ENCODE measurements at places on chromosomes 1 and 21.

DNA sequence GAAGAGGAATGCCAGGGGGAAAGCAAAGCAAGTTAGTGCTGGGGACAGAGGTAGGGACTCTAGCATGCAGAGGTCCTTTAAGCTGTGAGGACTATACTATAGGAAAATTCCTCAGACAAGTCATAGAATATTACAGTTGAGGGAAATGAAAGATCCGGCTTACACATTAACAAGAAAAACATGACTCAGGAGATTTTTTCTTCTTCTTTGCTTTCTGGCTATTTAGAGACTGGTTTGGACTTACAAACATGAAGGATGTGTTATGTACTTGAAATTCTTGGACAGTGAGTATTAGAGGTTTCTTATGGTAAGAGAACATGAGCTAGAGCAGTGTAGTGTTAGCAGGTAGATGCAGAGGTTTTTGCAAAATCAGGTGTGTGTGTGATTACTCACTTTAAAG is 24.9 kb downstream of the USP25 start:
- no peak for DNase-seq

GRCh38 chr1:180837020-180837419 is 75.7 kb upstream of the KIAA1614 start:
- DNase-seq: no peak

DNA sequence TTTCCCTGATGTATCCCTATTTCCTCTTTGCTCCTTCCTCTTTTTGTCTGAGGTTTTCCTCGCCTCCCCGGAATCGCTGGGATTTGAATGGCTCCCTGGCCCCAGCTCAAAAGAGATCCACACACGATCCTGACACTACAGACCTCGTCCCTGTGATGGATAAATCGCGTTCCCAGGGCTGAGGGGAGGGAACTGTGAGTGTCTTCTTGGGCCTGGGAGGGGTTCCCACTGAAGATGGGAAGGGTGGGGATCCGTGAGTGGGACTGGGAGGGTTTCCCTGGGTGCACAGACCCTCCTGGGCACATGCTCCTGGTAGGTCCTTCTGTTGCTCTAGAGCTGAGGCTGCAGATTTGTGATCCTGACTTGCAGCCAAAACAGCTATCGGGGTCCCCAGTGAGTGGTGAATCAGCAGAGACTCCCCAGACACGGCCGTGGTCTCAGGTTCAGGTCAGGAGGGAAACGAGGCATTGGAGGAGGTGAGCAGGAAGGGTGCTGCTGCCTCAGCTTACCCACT is 591.0 kb downstream of the PTPRU start:
- DNase-seq: no peak

GRCh38 chr1:76048219-76048618 is 26.3 kb upstream of the ST6GALNAC3 start:
- no peak for DNase-seq

DNA sequence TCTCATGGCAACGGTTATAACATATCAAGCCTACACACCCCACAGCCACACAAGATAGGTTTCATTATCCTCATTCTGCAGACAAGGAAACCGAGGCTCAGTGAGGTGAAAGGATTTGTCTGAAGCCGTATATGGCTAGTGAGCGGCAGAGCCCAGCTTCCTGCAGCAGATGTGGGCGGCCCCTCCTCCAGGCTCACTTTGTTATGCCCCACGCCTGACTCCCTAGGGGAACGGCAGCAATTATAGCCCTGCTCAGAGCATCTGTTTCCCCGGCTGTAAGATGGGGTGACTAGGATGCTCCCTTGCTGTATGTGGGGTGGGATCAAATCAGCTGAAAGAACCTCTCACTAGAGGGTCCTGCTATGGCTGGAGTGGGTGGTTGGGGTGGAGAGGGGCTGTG is 22.1 kb downstream of the GRHL3 start:
- no peak for DNase-seq

DNA sequence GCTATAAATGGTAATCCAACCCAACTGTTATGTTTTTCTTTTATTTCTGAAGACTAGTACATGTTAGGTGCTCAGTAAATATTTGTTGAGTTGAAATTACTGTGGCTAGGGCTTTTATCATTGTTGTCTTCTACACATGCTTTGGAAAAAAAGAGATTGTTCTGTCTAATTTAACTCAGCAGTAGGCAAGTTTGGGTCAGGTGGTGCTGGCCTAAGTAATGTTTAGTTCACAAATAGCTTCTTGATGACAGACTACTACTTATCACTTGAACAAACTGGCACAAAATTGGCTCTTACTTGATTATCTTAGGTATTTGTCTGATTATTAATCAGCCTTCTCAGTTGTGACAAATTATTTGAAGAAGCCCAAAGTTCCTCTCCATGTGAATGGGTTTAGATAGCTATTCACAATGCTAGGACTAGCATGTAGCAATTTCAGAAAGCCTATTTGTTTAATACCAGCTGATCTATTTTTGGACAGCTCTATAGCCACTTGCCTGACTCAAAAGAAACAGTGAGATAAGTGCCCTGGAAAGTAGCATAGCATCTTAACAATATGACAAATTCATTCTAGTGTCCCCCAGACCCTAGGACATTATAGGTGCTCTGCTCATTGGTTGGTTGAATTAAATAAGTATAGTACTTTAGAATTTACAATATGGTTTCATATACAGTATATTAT is 32.6 kb downstream of the TMEM200B start:
- DNase-seq: no peak

DNA sequence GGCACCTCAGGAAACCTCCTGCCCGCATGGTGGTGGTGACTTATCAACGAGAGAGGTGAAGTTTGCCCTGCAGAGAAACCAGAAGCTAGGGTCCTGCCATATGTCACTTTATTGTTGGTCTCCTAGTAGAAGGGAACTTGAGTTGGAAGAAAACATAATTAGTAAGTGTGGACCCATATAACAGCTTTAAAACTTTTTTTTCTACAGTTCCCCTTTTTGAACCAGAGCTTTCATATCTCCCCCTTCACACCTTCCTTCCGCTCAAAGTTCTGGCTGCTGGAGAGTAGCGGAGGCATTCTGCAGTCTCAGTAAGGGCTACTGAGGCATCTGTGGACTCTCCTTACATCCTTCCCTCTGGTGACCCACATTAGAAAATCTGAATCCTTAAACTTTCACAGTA is 48.9 kb downstream of the PHC2 start:
- no peak for DNase-seq

GRCh38 chr21:45316871-45317397 is 29.2 kb upstream of the POFUT2 start:
- peak; percentile 19 for DNase-seq

DNA sequence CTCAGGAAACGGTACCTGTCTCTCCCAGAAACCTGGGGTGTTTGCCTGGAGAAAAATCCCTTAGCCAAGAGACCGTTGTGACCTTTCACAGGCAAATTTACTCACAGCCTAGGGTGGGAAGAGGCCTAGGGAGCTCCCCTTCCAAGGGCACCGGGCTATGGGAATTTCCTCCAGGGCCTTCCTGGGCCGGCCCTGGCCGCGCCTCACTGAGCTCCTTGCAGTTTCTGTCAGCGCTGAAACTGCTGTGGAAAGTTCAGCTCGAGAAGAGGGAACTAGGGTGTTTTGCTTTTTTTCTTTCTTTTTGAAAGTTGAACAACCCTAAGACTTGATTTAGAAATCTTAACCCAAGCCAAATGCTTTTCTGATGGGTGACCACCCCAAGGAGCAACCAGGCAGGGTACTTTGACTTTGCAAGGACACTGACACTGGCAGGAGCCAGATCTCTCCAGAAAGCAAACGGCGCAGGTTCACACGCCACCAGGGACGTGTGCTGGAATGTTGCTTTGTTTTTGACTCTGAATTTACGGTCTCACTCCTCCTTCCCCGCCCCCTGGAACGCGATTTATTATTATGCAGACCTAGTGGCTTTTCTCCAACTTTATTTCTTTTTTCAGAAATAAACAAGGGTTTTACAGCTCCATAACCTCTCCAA is 229.6 kb upstream of the JUN start:
- peak; percentile 47 for DNase-seq

GRCh38 chr1:84398175-84399155 is at the start of gene DNASE2B:
DNASE2B (plus strand) TSS chr1:84398484; CDS start chr1:84398565, 81 bp downstream.
- no peak for DNase-seq

- DNase-seq: no peak
Measured at GRCh38 chr1:45629035-45629434, 5.2 kb upstream of the CCDC17 start.

- DNase-seq: no peak
Measured at GRCh38 chr1:6206520-6206855, 569 bp downstream of the RNF207 start.

DNA sequence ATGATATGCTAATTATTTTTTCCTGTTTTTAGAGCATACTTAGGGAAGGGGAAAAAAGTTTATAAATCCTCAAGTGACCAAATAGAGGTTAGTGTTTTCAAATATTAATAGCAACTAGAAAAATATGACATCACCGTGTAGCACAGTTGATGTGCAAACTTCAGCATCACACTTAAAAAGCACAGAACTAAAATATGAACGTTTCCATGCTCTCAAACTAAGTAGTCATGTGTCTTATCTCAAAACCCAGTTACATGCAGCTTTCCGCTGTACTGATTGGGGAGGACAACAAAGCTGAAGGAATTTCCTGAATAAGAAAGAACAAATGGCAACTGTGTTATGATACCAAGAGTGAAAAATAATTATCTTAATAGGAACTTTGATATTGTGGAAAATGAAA is 903.7 kb downstream of the ADGRL2 start:
- no peak for DNase-seq
